Stimulated activated CD4-positive, alpha-beta T cell treated with anti-CD3 and anti-CD28 coated beads, Interleukin-4, amount 100 ng/mL, for 48 hours (primary cell): ENCODE measurements at places on chromosomes 7 and 10.

GRCh38 chr10:61397175-61397986 lies 55.8 kb downstream of the TMEM26 start:
- DNase-seq: no peak

DNA sequence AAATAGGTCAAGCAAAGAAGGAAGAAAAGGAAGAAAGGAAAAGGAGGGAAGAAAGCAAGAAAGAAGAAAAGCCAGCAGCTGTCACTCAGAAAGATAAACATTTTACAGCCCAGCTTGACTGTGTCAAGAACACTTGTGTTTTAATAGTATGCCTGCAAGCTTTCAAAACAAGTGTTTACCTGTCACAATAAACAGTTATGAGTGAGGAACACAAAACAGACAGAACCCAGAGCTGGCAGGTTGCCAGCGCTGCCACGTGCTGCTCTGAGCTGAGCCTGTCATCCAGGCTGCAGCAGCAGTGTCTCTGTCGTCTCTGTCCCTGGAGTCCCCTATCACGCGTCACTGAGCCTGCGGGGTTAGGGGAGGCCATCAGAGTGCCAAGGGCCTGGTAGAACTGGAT lies 827.6 kb upstream of the AUTS2 start:
- no peak for DNase-seq

DNA sequence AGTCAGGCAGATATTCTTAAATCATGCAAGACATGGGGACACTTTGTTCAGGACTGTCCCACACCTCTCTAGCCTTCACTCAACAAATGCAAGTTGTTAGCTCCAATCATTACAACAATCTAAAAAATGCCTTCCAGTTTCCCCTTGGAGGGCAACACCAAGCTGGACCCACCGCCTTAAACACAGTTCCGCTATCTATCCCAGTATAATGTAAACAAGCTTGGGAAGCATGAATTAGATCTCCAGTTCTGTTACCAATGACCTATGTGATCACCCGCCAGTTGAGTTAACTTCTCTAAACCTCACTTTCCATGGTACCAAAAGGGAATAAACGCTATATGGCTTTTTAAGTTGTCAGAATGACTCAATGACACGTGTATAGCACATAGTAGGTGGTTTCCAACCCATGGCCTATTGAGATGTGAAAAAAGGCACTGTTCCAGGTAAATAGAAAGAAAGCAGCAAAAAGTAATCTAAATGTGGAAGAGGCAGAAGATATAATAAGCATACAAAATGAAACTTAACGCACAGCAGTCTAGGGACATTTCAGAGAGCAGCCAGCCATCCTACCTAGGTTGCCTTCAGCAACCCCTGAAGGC lies 2.4 kb upstream of the REEP3 start:
- DNase-seq: no peak

- no peak for DNase-seq
Observed at GRCh38 chr7:105580022-105580740, 1.1 kb downstream of the EFCAB10 start.

DNA sequence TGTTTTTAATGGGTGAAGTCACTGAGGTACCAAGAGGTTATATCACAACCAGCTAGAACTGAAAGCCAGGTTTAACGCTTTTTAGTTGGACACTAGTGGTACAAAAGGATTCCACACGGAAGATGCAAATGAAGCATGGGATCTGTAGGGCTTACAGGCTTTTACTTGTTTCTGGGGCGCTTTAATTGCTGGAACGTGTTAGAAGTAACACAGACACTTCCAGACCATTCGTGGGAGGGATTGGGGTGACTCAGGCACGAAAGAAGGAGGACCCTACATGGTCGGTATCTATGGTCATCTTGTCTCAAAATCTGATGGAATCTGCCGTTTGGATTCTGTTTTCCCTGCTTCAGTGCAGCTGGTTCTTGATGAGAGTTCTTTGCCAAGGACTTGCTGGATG lies 1.0 kb downstream of the YKT6 start:
- DNase-seq: no peak

DNA sequence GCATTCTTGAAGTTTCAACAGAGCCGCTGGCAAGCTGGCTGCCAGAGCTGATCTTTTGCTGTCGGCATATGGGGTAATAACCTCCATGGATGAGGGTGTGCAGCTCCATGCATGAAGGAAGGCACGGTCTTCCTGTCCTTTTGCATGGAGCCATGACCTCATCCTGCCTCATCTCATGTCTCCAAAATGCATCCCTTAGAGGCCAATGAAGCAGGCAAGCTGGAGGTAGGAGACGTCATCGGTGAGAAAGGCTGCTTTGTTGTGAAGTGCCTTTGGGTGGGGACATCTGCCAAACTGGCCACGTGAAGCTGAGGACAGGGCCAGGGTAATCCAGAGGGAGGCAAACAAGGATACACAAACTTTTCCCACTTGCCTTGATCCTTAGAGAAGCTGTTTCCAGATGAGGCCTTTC lies 161.5 kb upstream of the TBX20 start:
- DNase-seq: no peak

- no peak for DNase-seq
Observed at GRCh38 chr7:78720066-78720465, 733.4 kb downstream of the MAGI2 start.

DNA sequence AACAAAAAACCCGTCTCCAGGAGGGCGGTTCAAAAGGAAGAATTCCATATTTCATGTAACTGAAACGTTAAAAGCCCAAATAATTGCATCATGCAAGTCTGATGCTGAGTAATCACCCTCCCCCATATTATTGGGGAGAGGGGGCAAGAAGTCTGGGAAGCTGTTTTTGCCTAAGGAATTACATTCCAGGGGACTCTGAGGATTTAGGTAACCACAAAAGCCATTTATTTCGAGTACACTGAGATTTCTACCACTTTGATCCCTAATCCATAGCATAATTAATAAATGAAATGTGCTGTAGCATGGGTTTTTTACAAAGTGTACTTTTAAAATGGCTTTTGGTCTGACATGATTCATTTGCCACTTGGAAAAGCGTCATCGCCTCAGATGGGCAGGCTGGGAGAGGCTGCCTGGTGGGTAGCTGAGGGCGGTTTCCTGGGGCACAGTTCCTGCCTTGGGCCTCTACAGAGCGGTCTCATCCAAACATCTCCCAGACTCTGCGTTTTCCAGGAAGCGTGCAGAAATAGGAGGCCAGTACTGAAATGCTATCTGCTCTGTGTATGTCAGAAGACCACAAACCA lies 106.5 kb downstream of the TCF7L2 start:
- no peak for DNase-seq

DNA sequence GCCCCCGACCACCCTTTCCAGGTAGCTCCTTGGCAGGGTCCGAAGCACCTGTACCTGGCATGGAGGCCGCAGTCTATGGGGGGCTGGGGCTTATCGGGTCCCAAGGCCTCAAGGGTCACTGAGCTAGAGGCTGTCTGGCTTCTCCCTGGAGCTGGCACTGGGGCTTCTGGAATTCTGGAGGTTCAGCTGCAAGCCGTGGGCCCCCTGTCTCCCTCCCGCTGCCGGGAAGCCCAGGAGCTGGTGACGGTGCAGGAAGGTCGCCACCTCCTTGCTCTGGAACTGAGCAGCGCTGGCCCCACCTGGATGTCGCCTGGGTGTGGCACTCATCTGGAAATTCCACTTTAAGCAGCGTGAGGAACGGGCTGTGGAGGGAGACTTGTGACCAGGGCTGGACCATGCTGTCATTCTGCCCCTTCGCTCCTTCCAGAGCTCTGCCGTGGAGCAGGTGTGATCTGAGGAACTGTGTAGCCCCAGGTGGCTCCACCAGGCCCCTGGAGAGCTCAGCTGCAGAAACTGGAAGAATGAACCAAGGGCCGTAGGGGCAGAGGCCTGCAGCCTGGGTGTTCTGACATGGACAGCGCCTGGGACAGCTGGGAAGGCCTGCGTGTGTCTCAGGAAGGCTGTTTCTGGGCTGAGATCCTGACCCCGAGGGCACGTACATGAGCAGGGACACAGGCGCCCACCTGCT lies 129.7 kb upstream of the PPP2R2D start:
- no peak for DNase-seq

DNA sequence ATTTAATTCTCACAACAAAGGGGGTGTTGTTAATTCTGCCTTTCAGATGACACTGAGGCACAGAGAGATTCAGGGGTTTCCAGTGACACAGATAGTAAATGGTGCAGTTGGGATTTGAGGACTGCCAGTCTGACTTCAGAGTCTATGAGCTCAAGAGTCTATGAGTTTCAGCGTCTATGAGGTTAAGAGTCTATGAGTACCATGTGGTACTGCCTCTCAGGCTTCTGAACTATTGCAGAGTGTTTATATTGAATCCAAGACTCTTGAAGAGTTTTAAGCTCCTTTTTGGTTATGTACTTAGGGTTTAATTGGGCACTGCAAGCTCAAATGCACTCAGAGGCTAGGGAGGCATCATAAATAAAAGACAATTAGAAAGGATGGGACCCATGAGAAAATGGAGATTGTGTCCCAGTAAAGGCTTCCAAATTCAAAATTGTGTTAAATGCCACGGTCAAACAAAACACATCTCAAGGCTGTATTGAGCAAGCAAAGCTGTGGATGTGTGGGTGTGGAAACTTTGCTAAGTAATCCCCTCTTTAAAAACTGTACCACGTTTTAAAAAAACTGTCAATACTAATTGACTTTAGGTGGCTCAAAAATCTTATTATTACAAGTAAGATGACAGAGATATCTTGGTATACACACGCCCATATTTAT lies 123.9 kb upstream of the FAM171A1 start:
- DNase-seq: no peak

GRCh38 chr7:139682136-139683013 lies 95.4 kb downstream of the HIPK2 start:
- no peak for DNase-seq

DNA sequence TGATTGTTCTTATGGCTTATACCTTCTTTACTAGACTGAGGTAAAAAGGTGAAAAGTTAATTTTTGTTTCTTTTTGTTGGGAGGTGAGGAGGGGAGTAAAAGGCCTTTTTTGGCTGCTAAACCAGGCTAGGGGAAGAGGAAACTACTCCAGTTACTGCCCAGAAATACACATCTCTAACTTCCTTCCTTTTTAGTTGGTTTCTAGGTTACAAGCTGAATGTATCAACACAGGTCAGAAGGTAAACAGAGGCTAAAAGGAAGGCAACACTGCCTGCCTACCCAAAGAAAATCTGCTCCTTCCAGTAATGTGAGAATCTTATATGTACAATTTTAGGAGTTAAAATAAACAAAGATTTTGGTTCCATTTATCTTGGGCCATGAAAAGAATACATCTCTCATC lies 140.4 kb downstream of the NRBF2 start:
- DNase-seq: no peak

DNA sequence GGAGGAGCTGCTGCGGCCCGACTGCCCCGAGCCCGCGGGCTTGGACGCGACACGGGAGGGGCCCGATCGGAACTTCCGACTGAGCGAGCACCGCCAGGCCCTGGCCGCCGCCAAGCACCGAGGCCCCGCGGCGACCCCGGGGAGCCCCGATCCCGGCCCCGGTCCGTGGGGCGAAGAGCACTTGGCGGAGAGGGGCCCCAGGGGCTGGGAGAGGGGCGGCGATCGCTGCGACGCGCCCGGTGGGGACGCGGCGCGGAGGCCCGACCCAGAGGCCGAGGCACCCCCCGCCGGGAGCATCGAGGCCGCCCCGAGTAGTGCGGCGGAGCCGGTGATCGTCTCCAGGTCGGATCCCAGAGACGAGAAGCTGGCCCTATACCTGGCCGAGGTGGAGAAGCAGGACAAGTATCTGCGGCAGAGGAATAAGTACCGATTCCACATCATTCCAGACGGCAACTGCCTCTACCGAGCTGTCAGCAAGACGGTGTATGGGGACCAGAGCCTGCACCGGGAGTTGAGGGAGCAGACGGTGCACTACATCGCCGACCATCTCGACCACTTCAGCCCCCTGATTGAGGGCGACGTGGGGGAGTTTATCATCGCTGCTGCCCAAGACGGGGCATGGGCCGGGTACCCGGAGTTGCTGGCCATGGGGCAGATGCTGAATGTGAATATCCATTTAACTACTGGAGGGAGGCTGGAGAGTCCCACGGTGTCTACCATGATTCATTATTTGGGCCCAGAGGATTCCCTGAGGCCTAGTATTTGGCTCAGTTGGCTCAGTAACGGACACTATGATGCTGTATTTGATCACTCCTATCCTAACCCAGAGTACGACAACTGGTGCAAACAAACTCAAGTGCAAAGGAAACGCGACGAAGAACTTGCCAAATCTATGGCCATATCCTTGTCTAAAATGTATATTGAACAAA lies 1.4 kb downstream of the OTUD1 start:
- DNase-seq: peak; percentile 26

DNA sequence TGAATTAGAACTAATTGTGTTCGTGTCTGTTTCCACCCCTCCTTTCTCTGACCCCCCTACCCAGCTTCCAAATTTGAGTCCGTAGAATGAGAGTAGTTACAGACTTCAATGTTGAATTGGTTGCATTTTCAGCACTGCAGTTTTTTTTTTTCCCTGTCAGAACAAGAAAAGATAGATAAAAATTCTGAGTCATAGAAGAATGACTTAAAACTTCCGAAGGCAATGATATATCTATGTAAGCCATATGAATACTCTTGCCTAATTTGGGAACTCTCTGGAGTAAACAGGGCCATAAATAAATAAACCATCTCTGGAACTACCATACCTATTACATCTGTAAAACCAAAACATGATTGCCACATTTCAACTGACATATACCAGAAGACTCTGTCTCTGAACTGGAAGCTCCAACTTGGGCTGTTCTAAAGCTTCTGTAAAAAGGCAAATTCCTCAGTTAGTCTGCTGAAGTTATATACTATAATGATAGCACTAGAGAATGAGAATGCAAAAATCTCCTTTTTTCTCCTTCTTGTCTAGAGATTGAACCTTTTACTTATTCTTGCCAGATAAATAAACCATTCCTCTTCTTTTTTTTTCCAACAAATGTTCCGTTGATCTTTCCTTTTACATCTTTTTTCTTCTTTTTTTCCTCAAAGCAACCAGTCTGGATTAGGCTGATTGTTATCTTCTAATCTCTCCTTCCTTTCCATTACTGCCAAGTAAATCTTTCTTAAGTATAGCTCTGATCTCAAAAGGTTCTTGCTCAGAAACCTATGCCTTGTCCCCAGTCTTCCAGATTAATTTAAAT lies 23.5 kb downstream of the VCL start:
- no peak for DNase-seq

- DNase-seq: no peak
Observed at GRCh38 chr10:63057509-63057908, 75.6 kb upstream of the NRBF2 start.

GRCh38 chr10:1559311-1559710 lies 178.0 kb downstream of the ADARB2 start:
- DNase-seq: no peak

DNA sequence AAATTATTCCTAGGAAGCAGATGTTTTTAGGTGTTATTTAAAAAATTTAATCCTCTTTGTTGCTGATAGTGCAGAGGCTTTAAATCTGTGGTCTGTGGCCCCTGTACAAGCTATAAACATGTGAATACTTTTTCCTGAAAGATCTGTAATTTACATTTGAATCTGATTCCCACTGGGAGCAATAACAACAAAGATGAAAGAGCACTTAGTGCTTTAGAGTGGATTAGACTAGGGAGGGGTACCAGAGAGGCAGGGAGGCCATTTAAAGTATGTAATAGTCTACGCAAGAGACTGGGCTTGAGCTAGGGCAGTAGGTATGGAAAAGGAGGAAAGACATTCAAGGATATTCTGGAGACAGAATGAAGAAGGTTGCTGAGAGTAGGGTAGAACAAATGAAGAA lies 19.1 kb downstream of the BTRC start:
- DNase-seq: no peak

- no peak for DNase-seq
Observed at GRCh38 chr10:65861249-65861648, 1064.6 kb upstream of the LRRTM3 start.

GRCh38 chr10:97327348-97328294 lies 6.9 kb downstream of the FRAT2 start:
- no peak for DNase-seq
